ENCODE measurements at places on chromosomes 11 and 22.

- no peak for DNase-seq
These were observed 8.8 kb upstream of the CASTOR1 start for GRCh38 chr22:30297991-30298701.

- DNase-seq: no peak
These were observed 5.6 kb upstream of the ANKRD13D start for GRCh38 chr11:67283481-67283963.

- DNase-seq: no peak
These were observed 121.8 kb upstream of the NTM start for GRCh38 chr11:131248588-131248987.

GRCh38 chr22:21043860-21044535 is 1.7 kb upstream of the LRRC74B start:
- no peak for DNase-seq

- DNase-seq: no peak
These were observed 159.3 kb downstream of the MN1 start for GRCh38 chr22:27642104-27642800.

DNA sequence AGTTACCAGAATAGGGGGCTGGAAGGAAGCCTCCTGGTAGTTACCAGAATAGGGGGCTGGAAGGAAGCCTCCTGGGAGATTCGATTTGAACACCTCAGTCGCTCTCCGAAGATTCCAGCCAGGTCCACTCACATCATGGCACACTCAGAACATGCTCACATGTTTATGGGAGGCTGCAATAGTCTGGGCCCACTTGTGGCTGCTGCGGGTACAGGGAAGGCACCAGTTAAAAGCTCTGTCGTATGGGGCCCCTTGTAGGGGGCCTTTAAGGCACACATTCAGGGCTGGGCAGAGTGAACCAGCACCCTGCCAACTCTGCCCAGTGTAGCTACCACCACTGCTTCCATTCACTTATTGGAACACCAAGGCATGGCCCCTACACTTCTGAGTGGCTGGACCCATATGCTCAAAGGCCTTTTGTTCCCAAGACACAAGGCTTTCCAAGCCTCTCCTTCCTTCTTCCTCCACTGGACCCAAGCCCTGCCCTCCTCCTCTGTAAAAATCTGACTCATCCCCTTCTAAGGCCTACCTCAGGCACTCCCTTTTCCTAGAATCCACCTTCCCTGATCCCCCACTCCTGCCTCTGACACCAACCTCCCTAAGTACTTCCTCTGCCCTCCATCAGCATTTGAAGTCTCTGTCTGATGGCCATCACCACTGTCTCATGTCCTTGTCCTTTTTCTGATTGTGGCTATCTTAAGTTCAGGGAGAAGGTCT is 28.0 kb downstream of the USP35 start:
- DNase-seq: no peak

DNA sequence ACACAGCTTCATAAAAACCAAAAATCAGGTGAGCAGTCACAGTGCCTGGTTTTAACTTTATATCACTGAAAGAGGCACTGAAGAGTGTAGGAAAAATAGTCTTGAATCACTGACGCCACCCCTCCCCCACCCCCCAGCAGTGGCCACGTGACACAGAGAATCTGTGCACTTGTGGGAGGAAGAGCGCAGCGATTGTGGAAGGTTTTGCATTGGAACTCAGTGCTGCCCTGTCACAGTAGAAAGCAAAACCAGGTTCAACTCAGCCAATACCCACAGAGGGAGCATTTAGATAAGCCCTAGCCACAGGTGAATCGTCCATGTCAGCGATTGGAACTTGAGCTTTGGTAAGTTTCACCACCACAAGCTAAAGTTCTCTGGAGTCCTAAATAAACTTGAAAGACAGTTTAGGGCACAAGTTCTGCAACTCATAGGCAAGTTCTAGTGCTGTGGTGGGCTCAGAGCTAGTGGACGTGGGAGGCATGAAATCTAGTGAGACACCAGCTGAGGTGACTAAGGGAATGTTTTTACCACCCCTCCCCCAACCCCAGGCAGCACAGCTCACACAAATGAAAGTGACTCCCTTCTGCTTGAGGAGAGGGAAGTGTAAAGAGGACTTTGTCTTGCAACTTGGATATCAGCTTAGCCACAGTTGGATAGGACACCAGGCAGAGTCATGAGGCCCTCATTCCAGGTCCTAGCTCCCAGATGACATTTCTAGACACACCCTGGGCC is 13.3 kb downstream of the OR52B2 start:
- DNase-seq: no peak

GRCh38 chr11:46117842-46118241 is 3.4 kb downstream of the PHF21A start:
- no peak for DNase-seq

DNA sequence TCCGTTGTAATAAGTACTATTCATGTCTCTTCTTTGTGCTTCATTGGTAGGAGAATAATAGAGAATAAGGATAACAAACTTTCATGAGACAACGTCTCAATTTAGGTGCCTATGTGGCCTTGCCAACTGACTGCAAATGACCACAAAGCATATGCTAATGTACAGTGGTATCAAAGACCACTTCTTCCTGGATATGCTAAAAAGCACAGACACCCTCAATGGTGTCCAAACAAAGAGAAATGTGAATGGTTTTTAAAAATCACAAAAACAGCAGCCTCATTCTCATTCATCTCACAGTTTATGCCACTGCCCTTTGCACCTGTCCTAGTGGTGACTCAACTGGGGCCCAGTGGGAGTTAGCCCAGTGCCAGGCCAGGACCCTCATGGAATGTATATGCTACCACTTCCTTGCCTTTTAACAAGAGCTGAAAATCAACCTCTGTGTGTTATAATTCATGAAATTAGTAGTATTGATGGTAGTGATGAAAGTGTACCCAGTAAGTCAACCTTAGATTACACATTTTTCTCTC is 65.2 kb upstream of the MTMR2 start:
- DNase-seq: no peak

GRCh38 chr11:46296059-46296527 is 18.6 kb downstream of the CREB3L1 start:
- no peak for DNase-seq

DNA sequence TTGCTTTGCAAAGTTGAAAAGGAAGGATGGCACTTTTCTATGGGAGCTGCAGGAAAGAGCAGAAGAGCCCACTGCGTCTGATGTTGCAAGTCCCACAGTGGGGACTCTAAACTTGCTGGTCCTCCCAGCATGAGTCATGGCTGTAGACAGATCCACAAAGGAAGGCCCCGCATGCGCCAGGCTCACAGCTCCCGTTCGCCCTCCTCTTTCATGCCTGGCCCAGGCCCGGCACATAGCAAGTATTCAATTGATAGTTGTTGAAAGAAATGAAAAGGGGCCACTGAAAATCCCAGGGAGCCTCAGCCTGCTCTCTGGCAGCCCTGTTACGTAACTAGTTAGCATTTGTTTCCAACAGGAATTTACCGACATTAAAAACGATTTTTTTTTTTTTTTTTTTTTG is 18.9 kb downstream of the AP1B1 start:
- DNase-seq: no peak

DNA sequence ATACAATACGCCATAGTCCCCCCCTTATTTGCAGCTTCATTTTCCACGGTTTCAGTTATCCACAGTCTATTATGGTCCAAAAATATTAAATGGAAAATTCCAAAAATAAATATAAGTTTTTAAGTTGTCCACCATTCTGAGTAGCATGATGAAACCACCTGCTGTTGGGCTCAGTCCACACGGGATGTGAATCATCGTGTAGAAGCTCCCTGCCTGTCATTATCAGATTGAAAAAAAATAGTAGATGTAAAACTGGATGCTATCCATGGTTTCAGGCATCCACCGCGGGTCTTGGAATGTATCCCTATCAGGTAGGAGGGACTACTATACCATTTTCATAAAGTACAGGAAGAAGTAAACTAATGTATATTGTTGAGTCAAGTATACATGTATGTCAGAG is 127.4 kb downstream of the TTC17 start:
- no peak for DNase-seq

DNA sequence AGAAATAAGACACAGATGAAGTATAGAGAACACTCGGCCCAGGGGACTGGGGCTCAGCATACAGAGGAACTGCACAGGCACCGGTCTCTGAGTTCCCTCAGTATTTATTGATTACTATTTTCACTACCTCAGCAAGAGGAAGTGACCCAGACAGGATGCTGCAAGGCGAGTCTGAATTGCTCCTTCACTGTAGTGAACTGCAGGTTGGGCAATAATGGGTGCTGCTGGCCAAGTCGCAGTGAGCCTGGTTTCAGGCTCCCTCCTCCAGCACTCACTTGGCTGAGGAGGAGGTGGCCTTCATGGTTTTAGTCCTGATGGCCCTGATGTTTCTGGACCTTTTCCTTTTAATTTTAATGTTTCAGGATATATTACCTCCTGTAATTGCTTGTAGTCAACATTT is 10.4 kb downstream of the OR52K2 start:
- DNase-seq: no peak

DNA sequence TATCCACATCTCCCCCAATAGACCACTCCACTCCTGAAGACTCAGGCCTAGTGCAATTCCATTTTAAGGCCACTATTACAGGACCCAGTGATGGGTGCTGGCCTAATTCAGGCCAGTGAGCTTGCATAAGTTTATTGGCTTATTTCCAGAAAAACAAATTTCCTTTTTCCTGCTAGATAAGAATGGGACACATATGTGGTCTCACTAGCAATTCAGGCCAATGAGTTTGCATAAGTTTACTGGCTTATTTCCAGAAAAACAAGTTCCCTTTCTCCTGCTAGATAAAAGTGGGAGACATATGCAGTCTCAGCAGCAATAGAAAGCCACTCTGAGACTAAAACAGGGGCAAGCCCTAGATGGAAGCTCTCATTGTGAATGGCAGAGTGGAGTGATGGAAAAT is 22.4 kb downstream of the ADM start:
- no peak for DNase-seq

DNA sequence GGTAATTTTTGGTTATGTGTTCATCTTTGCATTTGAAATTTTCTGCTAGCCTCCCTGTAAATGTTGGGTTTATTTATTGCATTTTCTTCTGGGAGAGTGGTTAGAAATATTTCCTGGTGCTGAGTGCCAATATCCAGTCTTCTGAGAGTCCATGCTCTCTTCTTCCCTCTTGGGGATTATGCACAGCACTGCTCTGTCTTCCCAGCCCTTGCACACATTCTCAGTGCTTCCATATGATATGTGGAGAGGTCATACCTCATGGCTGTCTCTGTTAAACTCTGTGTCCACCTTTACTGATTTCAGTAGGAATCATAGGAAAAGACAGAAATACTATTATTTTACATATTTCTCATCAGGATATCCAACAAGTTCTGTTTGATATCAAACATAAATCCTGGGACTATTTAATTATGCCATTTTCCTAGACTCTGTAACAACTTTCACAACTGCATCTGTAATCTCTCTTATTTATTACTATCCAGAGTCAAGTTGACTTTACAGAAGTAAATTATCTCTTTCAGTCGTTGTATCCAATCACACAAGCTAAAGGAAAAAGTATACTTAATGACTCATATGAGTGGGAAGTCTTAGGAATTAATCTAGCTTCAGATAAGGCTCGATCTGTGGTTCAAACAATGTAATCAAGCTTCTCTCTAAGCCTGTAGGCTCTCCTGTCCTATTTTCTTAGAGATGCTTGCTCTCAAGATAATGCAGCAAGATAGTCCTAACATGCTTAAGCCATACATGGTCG is 2.7 kb upstream of the NXPE1 start:
- no peak for DNase-seq

GRCh38 chr22:20530368-20531153 is 23.2 kb downstream of the MED15 start:
- no peak for DNase-seq

DNA sequence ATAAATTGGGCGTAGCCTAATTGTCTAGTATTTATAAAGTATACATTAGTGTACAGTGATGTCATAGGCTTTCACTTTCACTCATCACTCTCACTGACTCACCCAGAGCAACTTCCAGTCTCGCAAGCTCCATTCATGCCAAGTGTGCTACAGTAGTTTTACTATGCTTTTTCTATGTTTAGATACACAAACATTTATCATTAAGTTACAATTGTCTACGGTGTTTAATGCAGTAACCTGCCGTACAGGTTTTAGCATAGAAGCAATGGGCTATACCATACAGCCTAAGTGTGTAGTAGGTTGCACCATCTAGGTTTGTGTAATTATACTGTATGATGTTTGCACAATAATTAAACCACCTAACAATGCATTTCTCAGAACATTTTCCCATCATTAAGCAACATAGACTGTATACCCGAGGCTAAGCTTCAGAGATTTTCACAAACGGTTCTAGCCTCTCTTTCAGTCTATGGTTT is 17.5 kb downstream of the OR9G1 start:
- DNase-seq: no peak

GRCh38 chr22:17781319-17782031 is 7.2 kb upstream of the BID start:
- no peak for DNase-seq

GRCh38 chr22:27748349-27748748 is 53.2 kb downstream of the MN1 start:
- DNase-seq: no peak

DNA sequence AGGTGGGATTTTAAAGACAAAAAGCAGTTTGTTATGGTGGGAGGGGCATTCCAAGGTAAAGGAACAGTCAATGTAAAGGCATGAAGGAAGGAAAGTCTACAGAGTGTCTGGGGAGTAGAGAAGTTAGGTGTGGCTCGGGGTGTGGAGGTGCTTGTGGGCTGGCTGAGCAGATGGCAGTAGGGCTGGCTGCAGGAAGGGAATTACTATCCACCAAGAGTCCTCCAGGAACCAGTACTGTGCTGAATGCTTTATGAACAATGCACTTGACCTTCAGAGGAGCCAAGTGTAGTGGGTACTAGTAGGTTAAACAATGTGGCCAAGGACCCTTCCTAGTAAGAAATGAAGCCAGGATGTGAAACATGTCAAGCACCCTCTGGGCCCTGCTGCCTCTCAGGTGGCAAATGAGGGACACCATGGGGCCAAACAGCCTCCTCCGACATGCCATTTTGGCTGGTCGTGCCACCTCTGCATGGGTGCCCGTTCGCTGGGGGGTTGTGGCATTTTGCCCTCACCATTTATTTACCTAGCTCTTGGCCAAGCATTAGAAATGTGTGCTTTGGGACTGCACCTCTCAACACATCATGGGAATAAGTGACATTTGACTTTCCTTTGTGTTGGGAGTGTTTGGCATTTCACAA is 123.6 kb upstream of the TENM4 start:
- no peak for DNase-seq

- DNase-seq: no peak
These were observed 749.8 kb upstream of the ARHGAP42 start for GRCh38 chr11:99937330-99937729.

- DNase-seq: no peak
These were observed 27.3 kb upstream of the NFAM1 start for GRCh38 chr22:42459287-42460063.

GRCh38 chr11:34311126-34311525 is 46.7 kb downstream of the ABTB2 start:
- no peak for DNase-seq

GRCh38 chr11:38123673-38124072 is 1525.6 kb upstream of the RAG2 start:
- DNase-seq: no peak

DNA sequence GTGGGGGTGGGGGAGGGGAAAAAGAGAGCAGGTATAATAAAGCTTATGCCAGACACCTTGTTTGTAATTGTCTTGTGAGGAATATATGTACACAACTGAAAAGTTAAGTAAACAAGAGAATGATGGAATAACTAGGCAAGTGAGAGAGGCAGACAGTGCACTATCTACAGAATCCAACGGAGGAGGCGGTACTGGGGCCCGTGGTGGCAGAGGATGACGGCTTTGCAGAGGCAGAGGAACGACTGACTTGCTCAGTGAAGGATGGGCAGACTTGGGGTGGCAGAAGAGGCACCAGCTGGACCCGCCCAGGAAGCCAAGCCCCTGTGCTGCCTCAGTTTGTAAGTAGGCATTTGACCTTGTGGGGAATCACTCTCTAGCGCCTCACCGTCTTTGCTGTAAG is 297.6 kb downstream of the ST3GAL4 start:
- no peak for DNase-seq
